MCF 10A (cell line): ENCODE measurements at places on chromosomes 3 and 15. TPM values are rescaled to one million over a fixed set of nuclear protein-coding genes. Genes with fewer than 3 reads are reported as not detected.
A peak's percentile ranks its signal among the peaks of the same experiment; 100 is the strongest.

DNA sequence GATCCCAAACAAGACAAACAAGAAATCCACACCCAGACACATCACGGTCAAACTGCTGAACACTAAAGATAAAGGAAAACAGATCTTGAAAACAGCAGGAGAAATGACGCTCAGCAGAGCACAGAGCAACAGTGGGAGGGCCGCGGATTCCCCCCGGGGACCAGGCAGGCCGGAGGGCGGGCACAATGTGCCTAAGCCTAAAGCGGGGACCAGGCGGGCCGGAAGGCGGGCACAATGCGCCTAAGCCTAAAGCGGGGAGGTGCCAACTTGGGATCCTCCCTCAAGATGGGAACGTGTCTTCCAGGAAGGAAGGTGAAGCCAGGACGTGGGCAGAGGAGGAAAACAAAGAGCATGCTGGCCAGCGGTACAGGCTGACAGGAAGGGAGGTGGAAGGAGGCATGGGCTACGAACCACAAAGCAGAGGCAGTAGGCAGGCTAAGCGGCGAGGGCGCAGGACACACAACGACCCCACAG is 31.1 kb downstream of the CYFIP1 start:
- H3K4me3 ChIP-seq: peak overlapping the region; percentile 69
- no peaks in the 10 kb centered on the region for H3K27me3 ChIP-seq
- H3K27ac ChIP-seq: peak overlapping the region; percentile 52
- peaks cover 42% of the 10 kb centered on the region for H3K36me3 ChIP-seq
- peak; percentile 91 for DNase-seq

GRCh38 chr3:147390589-147391569 is 15.5 kb downstream of the ZIC4 start:
- no peak for DNase-seq
- H3K36me3 ChIP-seq: no peaks in the 10 kb centered on the region
- no peak overlapping the region for H3K4me3 ChIP-seq
- H3K4me1 ChIP-seq: no peaks in the 10 kb centered on the region
- peaks cover 29% of the 10 kb centered on the region for H3K27me3 ChIP-seq

DNA sequence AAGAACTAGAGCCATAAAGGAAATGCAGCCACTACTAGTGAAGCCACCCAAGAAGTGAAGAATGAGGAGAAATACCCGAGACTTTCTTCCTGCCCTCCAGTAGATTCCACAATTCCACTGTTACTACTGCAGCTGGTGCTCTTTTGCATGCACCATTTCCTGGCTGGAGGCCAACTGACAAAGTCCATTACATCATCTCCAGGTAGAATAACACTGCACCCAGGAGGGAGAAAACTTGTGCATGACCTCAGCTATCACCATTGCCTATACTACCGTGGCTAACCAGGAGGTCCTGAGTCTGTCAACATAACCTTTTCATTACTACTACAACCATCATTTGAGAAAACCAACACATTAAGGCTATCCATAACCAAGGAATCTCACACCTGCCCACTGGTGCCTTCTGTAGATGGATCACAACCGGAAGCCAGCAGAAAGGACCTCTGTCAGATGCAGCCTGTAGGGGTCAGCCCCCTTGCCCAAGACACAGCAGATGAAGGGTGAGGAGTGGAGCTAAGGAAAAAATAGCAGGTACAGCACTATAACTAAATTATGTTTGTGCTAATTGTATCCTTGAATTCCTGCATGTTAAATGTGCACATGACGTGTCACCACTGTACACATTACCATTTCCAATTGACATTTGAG is 200.8 kb upstream of the C2CD4B start:
- H3K4me1 ChIP-seq: peaks cover 5% of the 10 kb centered on the region
- no peak overlapping the region for H3K4me3 ChIP-seq
- peaks cover 37% of the 10 kb centered on the region for H3K27me3 ChIP-seq
- DNase-seq: peak; percentile 68
- H3K36me3 ChIP-seq: no peaks in the 10 kb centered on the region
- no peak overlapping the region for H3K27ac ChIP-seq

GRCh38 chr3:24087469-24087868 is 142.4 kb downstream of the NR1D2 start:
- no peaks in the 10 kb centered on the region for H3K4me1 ChIP-seq
- H3K27me3 ChIP-seq: no peaks in the 10 kb centered on the region
- no peak overlapping the region for H3K27ac ChIP-seq
- no peaks in the 10 kb centered on the region for H3K36me3 ChIP-seq
- DNase-seq: no peak

DNA sequence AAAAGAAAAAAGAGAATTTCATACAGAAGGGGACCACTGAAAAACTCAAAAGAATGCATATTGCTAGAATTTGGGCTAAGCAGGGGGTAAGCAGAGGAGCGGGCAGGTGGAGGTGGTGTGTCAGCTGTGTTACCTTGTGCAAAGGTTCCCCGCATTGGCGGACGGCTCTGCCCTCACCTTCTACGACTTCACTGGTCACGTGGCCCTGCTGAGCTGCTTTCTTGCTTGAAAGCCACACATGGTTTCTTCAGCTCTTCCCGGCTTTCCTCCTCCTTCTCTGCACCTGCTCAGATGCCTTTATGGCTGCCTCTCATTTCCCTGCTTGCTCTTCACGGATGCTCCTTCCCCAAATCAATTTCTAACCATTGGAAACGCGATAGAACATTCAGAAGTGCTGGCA is 30.5 kb downstream of the FAH start:
- DNase-seq: no peak
- peaks cover 12% of the 10 kb centered on the region for H3K4me1 ChIP-seq
- H3K27ac ChIP-seq: no peak overlapping the region
- H3K27me3 ChIP-seq: no peaks in the 10 kb centered on the region
- H3K36me3 ChIP-seq: peaks cover 7% of the 10 kb centered on the region

DNA sequence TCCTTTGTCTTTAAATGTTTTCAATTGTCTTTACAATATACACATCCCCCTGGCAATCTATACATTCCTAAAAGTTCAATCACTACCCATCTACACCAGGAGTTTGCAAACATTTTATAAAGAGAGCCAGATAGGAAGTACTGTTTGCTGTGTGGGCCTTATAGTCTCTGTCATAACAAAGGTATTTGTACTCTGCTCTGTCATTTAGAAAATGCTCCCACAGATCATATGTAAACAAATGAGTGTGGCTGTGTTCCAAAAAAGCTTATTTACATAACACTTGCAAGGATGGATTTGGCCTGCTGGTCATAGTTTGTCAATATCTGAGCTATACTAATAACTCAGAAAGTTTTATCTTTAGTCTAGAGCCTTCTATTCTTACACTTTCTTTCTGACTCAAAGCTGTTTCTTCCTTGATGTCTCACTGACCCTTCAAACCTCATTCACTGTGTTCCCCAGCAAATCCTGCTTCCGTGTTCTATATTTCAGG is 511.9 kb downstream of the GBE1 start:
- H3K27me3 ChIP-seq: peaks cover 27% of the 10 kb centered on the region
- H3K27ac ChIP-seq: no peak overlapping the region
- H3K4me1 ChIP-seq: peaks cover 14% of the 10 kb centered on the region
- no peak overlapping the region for H3K4me3 ChIP-seq
- no peaks in the 10 kb centered on the region for H3K36me3 ChIP-seq
- peak; percentile 43 for DNase-seq

DNA sequence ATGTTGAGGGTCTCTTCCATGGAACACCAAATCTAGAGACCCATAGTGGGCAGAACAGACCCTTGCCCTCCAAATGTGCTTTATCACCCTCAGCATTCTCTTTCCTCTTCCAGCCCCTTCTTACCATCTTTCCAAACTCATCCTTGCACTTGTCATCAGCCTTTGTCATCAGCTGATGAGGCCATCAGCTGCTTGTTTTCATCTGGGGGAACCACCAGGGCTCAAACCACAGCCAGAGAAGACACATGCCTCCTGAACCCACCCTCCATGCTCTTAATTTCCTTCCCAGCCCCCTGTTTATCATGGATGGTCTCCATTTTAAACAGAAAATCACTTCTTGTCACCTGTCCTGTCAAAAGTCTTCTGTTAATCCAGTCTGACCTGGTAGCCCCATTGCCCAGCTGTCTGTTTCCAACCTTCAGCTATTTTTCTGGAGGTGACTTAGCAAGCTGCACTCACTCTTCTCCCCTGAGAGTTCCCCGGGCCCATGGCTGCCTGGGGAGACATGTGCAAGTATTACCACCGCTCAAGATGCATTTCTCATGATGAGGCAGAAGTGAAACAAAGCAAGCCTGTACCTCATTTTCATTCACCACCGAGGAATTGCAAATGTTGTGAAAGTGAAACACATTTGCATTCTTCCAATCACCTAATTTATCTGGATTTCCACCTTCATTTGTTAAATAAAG is 14.7 kb upstream of the SYNM start:
- no peak overlapping the region for H3K27ac ChIP-seq
- no peak overlapping the region for H3K4me3 ChIP-seq
- no peaks in the 10 kb centered on the region for H3K36me3 ChIP-seq
- no peaks in the 10 kb centered on the region for H3K4me1 ChIP-seq
- peaks cover 30% of the 10 kb centered on the region for H3K27me3 ChIP-seq
- no peak for DNase-seq

- no peak overlapping the region for H3K27ac ChIP-seq
- H3K36me3 ChIP-seq: peaks cover 67% of the 10 kb centered on the region
- no peak overlapping the region for H3K4me3 ChIP-seq
- no peaks in the 10 kb centered on the region for H3K4me1 ChIP-seq
Measured at GRCh38 chr3:170267793-170268192, 45.6 kb downstream of the PRKCI start.

Gene WNT7A
- total RNA-seq: 0.47 and 0.61 TPM in 2 replicates

Gene GOLGA6A
- total RNA-seq: not detected in 2 replicates
